ENCODE measurements at places on chromosomes 16 and 17. TPM values are rescaled to one million over a fixed set of nuclear protein-coding genes. Genes with fewer than 3 reads are reported as not detected.

GRCh38 chr16:88539652-88540345, 30.4 kb upstream of the ZC3H18 start:
- no peak for DNase-seq

The CALB2 gene
- total RNA-seq: 107 TPM

The RNF112 gene
- 2.3 TPM for total RNA-seq

The FCSK gene
- 17.0 TPM for total RNA-seq

Data from PC-9 (cell line).